Fibroblast of upper back skin (primary cell): ENCODE measurements at places on chromosomes 7 and 10.

- DNase-seq = peak; percentile 18
These were observed 50.4 kb downstream of the CFAP46 start for GRCh38 chr10:132892004-132892403.

DNA sequence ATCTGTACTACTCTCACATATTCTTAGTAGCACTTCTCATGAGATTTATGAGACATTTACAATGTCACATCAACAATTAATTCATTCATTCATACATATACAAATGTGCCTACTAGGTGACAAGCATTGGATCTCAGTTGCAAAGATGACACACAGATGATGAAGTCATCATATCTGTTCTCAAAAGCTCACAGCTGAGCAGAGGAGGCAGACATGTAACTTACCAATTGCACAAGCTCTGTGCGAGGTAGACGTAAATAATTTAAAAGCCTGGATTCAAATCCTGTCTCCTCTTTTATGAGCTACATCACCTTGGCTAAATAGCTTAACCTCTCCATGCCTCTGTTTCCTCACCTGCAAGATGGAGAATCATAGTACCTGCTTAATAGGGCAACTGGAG lies 109.4 kb upstream of the FAM133B start:
- DNase-seq = no peak

DNA sequence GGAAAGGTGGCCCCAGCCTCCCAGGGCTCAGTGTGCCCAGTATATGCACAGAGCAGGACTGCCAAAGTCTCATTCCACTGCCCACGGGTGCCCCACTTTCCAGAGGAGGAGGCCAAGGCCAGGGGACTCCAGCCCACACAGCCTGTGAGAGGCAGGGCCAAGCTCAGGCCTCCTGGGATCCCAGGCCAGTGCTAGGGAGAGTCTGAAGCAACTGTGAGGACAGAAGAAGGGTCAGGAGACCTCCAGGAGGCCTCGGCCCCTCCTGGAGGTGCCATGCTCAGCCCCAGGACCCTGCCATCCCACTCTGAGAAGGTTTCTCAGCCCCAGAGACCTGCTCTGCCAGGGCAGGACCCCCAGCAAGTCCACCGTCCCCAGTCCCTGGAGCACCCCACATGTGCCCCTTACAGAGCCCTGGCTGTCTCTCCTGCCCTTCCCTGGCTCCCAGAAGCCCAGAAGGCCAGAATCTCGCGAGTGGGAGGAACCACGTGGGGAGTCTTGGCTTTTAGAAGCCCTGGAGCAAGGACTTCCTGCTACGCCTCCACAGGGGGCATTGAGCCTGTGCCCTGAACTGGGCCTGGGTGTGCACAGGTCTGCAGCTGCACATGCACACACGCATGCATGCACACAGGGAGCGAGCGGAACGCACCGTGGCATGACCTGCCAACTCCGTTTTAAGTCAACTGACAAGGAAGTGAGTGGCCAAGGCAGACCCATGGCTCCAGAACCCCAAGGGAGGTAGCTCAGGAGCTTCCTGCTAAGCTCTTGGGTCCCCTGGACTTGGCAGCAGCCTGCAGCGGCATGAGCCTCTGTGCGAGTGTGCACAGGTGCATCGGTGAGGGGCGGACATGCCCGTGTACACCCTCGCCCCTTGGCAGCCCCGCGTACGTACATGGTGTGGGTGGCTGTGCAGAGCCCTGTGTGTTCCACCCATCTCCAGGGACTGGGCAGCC lies 33.6 kb downstream of the ZCCHC24 start:
- no peak for DNase-seq

DNA sequence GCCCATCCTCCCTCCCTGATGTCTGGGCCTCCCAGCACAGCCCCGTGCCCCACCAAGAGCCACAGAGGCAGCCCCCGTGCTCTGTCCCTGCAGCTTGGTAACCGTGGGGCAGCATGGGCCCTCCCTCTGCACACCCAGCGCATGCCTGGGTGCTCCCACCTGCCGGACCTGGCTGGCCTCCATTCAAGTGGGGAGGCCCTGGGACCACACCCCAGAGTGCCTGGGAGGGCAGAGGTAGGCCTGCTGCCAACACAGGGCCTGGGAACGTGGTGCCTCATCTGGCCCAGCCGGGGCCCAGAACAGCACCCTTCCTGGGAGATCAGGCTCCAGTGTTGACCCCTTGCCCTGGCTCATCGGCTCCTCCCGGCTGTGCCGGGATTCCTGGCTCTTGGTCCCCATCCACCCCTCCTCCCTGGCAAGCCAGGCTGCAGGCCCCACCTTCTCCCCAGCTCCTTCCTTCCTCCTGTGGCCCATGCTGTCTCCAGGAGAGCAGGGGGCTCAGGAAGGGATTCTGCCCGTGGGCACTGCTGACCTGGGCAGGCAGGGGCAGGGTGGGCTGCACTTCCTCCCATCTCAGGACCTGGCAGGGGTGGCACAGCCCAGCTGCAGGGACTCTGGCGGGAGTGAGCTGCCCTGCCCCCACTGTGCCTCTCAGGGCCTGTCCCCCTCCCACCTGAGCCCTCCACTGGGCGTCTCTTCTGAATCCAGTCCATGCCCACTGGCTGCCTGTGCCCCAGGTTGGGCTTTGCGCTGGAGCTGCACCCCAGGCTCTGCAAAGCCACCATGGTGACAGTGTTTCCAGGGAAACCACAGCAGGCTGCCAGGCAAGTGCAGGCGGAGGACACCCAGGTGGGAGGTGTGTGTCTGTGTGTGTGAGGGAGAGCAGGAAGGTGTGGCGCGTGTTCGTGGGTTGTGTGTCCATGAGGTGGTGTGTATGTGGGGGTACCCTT lies 32.6 kb downstream of the PWWP2B start:
- DNase-seq = no peak

GRCh38 chr10:71835671-71836595 lies 15.1 kb downstream of the PSAP start:
- peak; percentile 91 for DNase-seq

- no peak for DNase-seq
These were observed 502.2 kb upstream of the PHF14 start for GRCh38 chr7:10471280-10472058.

GRCh38 chr10:60123668-60124067 lies 217.3 kb upstream of the CCDC6 start:
- DNase-seq = no peak

DNA sequence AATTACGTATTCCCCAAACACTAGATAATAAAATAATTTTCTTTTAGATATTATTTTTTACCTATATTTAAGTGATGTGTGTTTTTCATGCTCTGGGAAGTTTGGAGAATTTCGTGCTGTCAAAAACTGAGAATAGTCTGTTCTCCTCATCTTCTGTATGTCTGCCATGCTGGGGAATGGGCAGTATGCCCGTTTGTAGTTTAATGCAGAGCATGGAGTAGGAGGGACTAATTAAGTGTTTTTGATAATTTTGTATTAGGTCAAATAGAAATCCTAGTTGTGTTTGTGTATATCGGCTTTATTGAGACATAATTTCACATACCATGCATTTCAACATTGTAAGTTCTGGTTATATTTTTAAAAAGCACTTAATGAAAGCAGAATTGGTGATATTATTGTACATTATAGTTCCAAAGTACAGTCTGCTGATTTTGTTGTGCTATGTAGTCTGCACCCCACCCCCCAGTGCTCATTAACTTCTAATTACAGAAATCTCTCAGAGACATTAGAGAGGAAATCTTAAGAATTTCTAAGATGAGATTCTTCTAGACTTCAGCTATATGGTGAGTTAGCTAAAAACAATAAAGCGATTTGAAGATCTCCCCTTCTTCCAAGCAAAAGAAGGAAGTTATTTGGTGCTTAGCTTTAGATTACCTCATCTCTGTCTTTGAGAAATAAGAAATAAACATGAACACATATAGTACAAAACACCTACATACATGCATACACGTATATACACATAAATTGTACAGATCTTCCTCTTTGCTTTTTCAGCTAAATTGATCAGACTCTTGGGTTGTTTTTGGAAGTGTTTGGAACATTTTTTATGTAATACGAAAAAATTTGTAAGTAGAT lies 22.2 kb downstream of the ZRANB1 start:
- DNase-seq = no peak
